ENCODE measurements at places on chromosomes 5 and 9.

DNA sequence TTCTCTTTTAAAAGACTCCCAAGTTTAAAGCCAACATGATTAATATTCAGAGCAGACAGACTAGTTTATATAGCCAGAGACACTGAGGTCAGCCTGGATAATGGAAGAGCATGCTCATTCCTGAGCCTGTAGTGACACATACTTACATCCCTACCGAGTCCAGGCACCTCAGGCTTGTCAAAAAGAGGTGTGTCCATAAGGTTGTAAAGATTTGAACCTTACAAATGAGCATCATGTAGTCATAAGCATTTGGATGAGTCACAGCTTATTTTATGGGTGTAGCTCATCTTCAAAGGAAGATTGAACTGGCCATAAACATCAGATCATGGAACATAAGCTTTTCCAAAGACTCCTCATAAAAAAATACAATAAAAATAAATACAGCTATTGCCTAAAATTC lies 333.5 kb downstream of the EFNA5 start:
- no peak for DNase-seq

DNA sequence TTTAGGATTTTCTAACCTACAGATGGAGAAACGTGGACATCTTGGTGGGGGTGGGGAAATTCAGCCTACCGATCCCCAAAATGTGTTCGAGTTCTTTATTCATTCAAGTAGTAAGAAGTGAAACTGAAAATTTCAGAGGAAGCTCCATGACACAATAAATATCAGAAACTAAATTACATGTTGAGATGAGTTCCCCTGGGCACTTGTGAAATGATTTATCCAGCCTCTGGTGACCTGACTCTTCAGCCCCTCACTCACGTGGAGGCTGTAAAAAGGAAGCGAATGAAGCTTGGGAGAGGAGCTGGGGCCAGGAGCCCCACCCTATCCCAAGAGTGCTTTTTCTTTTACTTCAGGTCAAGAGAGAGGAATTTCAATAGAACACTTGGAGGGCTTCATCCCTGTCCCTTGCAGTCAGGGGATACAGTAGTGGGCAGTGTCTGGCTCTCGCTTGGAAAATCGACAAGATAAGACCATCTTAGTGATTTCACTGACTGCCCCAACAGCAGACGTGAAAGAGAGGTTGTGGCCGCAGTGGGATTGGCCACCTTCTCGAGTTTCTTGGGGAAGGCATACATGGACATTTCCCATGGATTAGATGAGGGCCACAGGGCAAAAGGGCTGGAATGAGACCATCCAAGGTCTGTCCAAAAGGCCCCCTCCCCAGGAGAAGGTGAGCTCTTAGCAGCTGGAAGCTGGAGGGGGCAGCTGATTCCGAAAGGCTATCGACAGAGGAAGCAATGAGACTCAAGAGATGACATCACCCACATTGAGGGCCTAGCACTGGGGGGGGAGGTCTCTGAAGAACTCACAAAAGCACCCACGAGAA lies 76.8 kb upstream of the SH3PXD2B start:
- DNase-seq, result no peak

GRCh38 chr9:128142061-128142460 lies 7.2 kb upstream of the LCN2 start:
- DNase-seq, result no peak

DNA sequence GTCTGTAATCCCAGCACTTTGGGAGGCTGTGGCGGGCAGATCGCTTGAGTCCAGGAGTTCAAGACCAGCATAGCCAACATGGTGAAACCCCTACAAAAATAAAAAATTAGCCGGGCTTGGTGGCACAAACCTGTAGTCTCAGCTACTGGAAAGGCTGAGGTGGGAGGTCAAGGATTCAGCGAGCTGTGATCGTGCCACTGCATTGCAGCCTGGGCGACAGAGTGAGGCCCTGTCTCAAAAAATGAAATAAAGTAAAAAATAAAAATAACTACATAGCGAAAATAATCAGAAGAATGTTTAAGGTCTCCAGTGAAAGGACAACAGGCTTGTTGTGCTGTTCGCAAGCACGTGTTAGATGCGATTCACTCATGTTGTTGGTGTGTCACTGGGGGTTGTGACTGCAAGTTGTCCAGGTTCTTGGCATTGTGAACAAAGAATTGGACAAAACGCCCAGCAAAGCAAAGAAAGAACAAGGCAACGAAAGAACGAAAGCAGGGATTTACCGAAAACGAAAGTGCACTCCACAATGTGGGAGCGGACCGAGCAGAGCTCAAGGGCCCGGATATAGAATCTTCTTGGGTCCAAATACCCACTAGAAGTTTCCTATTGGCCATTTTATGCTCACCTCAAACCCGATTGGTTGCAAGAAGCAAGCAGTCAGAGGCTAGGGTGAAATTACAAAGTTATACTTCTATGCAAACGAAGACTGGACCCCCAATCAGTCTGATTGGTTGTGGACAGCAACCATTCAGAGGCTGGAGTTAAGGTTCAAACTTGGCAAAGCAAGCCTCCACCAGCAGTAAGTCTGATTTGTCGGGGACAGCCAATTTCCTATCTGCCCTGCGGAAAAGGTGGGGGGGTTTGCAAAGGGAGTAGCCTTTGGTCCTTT lies 844 bp upstream of the MCCC2 start:
- DNase-seq, result peak; percentile 11

DNA sequence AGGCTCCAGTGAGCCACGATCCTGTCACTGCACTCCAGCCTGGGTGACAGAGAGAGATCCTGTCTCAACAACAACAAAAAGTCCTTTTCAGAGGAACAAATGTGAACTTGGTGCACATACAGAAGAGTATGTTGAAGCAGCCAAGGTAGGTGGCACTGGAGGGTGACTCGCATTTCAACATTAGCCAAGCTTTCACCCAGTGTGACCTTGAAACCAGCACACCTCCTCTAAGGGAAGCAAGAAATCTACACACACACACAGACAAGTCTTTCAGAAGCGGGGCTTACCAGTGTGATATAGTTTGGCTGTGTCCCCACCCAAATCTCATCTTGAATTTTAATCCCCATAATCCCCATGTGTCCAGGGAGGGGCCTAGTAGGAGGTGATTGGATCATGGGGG lies 225.2 kb downstream of the SEMA5A start:
- no peak for DNase-seq

- no peak for DNase-seq
These were observed 20.0 kb upstream of the GRIN3A start for GRCh38 chr9:101758304-101758930.

DNA sequence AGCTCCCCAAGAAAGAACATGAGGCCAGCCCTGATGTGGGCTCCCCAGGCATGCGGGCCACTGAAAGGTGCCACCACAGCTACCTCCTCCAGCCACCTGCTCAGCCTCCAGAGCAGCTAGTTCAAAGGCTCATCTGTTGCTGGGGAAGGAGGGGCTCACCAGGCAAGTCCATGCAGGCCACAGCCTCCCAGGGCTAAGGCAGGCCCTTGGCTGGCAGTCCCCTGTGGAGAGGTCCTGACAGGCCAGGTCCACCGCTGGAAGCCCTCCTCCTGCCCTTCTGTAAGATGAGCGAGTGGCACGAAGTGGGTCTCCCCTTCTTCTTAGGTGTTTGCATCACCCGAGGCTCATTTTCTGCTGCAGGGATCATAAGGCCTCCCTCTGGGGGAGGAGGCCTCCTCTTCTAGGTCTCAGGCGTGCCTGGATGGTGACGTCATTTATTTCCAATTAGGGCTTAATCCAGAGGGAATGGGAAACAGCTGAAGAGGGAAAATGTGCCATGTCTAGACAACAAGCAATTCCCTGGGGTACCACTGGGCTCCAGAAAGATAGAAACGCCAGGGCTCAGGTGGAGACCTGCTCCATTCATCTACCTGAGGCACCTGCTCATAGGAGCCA lies 91.6 kb downstream of the CFAP90 start:
- DNase-seq, result no peak

DNA sequence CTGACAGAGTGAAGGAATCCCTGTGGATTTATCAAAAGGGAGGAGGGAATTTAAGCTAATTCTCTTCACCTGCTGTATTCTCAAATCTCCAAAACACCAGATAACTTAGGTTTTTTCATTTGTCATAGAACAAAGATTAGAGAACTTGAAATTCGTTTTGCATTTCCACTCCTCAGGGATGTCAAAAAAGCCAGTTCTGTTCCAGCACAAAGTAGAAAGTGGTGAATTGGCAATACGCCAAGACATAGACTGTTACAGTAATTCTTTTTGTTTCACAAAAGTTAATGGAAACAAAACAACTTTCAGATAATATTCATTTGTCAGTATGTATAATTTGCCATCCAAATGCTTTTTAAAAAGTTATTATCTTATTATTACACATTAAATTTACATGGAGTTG lies 15.0 kb downstream of the S1PR3 start:
- DNase-seq, result no peak

- DNase-seq, result no peak
These were observed 23.4 kb downstream of the UBLCP1 start for GRCh38 chr5:159286420-159287035.

- DNase-seq, result no peak
These were observed 1.7 kb upstream of the NTMT1 start for GRCh38 chr9:129624168-129624759.

- no peak for DNase-seq
These were observed 44.5 kb upstream of the PRSS3 start for GRCh38 chr9:33750839-33751339.

DNA sequence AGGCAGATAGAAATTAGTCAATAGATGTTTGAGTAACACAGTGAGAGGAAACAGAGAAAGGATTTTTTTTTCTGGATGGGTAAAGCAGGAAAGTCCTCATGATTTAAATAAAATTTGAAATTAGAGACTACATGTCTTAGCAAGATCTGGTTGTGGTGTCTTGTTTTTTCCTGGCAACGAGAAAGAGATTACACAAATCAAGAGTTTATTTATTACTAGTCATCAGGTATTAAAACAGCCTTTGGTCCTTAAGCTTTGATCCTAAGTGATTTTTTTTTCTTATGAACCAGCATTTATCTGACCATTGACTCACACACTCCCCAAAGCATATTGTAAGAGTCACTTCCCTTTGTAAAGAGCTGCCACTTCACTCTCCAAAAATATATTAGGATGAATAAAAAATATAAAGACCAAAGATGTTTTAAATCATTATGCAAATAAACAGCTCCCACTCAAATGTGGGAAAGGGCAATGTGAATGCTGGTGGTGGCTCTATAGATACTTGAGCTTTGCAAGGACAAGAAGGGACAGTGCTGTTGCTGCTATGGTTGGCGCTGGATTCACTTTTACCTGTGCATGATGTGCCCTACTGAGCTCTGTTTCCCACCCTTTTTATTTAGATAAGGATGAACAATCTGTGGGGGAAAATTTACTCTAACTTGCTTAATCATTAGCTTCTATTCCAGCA lies 1726.5 kb downstream of the MAT2B start:
- no peak for DNase-seq

GRCh38 chr9:977838-978830 lies 1.7 kb downstream of the DMRT3 start:
- no peak for DNase-seq

DNA sequence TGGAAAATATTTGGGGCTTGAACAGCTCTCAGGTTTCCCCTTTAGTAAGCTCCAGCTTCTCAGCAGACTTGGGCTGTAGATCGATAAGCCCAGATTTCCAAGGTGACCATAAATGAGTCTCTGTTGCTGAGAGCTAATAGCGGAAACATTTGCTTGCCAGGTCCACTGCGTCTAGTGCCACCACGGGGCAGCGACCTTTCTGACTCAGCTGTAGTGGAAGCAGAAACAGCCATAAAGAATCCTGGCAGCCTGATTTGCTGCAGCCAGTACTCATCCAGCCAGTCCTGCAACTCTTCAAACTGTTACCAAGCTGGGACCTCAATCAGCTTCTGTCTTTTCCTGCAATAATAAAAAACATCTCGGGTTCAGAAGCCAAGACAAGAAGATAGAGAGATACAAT lies 241.7 kb downstream of the DOCK8 start:
- no peak for DNase-seq

DNA sequence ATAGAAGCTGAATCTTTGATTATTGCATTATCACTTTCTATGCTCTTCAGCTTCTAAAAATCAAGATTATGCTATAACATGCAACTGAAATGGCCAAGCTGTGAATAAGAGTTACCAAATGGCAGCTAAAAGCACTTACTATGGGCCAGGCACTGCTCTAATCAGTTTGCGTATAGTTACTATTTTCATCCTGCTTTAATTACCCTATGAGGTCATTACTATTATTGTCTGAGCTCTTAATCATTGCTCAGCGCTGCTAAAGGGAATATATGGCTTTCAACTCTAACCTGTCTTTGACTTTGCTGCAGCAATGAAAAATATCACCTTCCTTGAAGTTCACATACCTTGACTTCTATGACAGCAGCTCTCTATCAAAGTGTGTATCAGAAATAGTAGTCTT lies 210.8 kb downstream of the TRPM3 start:
- DNase-seq, result no peak

GRCh38 chr9:83267741-83268140 lies 204.8 kb upstream of the RASEF start:
- DNase-seq, result no peak

DNA sequence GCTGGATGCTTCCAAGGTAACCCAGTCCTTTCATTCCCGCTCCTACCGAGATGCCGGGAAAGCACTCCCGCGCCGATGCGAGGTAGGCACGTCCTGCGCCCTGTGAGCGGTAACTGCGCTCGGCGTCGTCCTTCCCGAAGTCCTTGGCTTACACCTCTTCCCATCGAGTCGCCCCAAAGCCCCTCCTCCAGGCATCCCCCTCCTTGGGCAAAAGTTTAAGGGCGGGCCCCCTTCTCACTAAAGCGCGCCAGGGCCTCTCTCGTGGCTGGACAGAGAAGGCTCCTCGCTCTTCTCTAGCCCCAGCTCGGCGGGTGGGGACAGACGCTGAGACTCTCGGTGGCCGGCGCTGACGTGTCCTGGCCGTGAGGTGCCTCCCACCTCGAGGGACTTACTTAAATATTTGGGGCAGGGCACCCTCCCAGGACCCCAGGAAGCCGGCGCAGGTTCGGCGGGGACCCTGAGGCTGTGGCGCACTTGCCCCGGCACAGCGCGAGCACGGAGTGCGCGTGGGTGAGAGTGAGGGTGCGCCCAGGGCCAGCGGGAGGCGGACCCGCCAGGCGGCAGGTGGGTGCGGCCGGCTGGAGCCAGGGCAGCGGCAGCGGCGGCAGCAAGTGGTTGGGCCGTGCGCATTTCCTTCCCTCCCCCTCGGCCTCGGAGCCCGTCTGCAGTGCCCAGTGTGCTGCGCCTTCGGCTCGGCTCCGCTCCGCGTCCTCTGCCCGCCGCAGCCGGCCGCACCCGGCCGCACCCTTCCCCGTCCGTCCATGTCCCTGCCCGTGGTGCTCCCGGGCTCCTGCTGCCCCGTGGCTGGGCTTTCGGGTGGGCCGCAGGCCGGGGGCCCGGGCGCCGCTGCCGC lies at the start of gene ENTREP1:
Gene ENTREP1, plus strand, starts transcription at position 667 of the 853 bp plus-strand sequence. Its CDS starts 95 bp downstream, at position 762.
- no peak for DNase-seq

- DNase-seq, result no peak
These were observed 3.4 kb downstream of the IL13 start for GRCh38 chr5:132661231-132662003.
